ENCODE measurements at places on chromosomes 2 and 18.

- peak; percentile 49 for DNase-seq
These were observed 7.5 kb downstream of the ACYP2 start for GRCh38 chr2:54122939-54123338.

DNA sequence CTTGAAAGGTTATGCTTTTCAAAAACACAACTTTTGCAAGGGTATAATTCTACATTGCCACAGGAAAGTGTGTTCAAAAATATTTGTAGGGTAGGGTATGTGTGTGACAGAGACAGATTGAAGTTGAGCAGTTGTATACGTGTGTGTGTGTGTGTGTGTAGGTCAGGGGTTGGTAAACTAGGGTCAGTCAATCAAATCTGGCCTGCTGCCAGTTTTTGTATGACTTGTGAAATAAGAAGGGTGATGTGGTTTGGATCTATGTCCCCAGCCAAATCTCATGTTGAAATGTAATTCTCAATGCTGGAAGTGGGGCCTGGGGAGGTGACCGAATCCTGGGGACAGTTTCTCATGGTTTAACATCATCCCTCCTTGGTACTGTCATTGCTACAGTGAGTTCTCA is 148.2 kb downstream of the CERS6 start:
- no peak for DNase-seq

- DNase-seq: no peak
These were observed 3.4 kb upstream of the ANKRD12 start for GRCh38 chr18:9133225-9133624.

DNA sequence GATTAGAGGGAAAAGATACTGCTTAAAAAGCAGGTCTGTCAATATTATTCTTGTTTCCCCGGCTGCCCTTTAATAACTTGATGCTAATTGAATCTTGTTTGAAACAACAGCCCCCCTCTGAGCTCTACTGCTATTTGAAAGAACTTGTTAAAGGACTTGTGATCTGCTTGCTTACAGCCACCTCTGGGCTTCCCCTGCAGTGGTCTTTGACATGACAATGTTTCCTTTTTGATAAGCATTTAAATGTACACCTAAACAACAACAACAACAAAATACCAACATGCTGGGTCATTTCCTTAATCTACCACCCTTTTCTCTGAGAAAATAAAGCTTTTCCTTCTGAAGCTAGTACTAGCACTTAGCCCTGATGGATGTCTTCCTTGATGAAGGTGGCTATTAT is 3.9 kb downstream of the HOXD1 start:
- DNase-seq: no peak

DNA sequence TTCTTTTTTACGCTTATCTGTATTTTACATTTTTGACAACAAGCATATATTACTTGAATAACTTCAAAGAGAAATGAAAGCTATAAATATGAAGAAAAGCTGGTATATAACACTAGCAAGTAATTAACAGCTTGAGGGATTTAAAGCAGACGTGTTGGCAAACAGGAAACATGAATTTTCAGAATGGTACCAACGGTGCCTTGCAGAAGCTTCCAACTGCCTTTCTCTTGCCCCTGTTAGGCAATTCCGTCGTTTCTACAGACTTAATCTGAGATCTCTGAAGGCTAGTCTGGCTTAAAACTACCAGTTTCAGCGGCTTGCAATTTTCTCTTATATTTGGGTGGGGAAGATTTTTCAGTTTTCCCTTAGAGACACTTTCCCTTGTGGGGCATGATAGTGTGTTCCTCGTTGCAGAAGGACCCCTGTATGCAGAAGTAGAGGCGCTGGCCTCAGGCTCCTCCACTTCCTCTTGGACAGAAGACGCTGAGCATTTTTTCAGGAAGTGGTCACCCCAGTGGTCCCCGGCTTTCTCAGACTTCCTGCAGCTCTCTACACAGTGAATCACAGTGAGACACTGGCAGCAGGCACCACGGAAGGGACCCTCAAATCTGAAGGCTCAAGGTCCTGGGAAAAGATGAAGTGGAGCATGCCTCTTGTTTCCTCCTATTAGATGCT is 56.2 kb upstream of the SLC16A14 start:
- DNase-seq: no peak

- DNase-seq: no peak
These were observed 17.6 kb upstream of the TMEM247 start for GRCh38 chr2:46461709-46462171.

GRCh38 chr2:204289066-204289465 is 256.2 kb upstream of the PARD3B start:
- no peak for DNase-seq

GRCh38 chr2:31286961-31287550 is 53.1 kb downstream of the EHD3 start:
- no peak for DNase-seq

- DNase-seq: no peak
These were observed 207.7 kb downstream of the CAMKMT start for GRCh38 chr2:44569491-44569890.

DNA sequence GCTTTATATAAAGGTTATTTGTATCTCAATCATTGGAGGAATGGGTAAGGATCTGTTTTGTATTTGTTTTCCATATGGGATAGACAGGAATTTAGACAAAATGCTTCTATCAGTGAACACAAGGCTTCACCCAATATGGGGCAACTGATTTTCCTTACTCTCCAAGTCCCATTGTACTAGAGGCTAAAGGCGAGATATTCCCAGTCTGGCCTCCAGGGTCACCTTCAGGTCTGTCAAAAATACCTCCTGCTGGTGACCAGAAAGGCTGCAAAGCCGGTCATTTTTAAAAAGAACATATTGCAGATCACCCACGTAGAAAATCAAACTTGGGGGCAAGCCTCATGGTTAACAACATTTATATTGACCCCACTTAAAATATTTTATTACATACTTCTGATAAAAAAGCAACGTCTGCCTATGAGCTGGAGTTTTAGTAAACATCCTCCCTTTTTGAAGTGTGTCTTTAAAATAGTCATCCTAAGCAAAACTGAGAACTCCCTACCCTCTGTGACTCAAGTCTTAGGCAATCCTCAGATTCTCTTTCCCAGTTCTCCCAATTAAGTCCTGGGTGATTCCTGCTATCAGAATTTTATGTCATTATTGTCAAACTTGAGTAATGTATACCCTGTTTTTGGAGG is 276.6 kb downstream of the MREG start:
- no peak for DNase-seq

DNA sequence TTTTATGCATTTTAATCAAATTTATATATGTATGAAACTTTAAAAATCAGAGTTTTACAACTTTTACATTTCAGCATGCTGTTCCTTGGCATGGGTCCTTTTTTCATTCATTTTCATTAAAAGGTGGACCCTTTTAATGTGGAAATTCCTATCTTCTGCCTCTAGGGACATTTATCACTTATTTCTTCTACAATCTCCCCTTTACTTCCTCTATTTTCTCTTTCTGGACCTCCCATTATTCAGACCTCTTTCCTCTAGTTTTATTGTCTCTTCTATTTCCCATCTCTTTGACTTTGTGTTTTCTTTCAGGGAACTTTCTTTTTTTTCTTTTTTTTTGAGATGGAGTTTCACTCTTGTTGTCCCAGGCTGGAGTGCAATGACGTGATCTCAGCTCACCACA is 5.7 kb downstream of the PROC start:
- no peak for DNase-seq

GRCh38 chr2:191927319-191927867 is 80.5 kb upstream of the CAVIN2 start:
- peak; percentile 92 for DNase-seq

- no peak for DNase-seq
These were observed 114.4 kb downstream of the ZFP36L2 start for GRCh38 chr2:43111788-43112554.

DNA sequence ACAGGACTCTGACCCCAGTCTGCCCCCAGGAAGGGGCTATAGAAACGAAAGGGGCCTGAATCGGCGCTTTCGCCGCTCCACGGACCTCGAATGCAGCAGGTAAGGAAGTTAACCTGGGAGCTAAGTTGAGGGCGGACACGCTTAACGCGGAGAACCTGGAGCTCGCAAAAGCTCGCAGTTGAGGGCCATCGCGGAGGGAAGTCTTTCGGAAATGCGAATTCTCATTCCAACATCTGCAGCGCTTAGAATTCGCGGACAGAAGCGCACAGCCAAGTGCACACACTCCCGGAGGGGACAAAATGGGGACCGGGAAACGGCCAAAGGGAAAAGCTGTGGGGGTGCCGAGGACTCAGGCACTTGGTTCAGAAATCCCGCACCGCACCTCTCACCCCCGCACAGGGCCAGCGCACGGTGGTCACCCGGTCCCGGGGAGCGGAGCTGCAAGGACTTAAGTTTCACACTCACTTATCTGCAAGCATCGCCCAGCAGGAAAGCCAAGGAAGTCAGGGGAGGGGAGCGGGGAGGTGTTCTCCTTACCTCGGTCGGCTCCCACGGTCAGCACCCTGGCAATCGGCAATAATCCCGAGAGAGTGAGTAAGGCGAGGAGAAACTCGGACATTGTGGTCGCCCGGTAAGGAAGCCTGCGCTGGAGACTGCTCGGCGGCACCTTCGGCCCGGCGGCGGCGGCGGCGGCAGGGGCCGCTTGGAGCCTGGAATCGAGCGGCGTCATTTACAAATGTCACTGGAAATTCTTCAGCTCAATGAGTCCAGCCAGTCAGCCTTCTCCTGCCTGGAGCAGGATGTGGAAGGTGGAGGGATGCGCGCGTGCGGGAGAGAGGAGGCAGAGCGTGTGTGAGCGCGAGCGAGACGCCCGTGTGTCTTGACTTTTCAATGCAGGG is 456 bp downstream of the LRP1B start:
- DNase-seq: peak; percentile 19

DNA sequence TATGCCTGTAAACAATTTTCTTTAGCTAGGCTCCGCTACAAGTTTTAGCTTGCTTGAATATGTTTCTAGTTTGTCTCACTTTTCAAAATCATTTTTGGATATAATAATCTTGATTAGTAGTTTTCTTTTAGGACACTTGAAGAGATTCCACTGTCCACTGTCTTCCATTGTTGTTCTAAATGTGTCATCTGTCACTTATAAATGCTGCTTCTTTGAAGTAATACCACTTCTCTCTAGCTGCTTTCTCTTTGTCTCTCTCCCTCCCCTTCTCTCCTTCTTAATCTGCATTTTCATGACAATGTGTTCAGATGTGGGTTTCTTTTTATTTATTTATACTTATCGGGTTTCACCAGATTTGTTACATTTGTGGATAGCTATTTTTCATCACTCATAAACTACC is 73.7 kb upstream of the DPP10 start:
- DNase-seq: no peak

DNA sequence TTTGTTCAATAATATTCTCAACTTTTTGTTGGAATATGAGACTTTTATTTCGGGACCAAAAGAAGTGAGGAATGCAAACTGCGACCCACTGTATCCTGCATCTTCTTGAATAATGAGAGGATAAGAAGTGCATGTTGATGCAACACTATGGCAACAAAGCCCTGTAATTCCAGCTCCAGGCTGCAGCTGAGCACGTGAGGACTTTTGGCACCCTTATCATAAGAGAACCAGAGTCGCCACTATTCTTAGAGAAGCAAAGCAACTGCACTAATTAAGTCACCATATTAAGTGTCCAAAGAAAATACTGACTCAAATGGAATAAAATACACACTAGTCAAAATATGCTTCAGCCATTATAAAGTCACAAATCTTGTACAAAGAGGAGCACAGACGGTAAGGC is 65.8 kb downstream of the FAM210A start:
- DNase-seq: no peak

DNA sequence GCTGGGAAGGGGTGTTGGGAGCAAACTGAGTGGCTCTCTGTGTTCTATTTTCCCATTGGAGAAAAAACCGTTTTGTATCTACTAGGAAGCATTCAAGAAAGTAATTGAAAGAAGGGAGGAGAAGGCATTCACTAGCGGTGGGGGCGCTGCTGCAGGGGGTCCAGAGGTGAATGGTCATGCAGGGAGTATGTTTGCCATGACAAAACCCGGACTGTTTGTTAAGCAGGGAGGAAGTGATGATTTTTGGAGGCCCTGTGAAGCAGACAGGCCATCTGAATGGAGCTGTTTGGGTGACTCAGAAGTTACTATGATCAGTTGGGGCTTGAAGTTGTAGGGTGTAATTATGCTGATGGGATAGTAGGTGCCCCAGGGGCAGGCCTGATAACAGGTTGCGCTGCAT is 7.0 kb downstream of the TAF4B start:
- DNase-seq: no peak

DNA sequence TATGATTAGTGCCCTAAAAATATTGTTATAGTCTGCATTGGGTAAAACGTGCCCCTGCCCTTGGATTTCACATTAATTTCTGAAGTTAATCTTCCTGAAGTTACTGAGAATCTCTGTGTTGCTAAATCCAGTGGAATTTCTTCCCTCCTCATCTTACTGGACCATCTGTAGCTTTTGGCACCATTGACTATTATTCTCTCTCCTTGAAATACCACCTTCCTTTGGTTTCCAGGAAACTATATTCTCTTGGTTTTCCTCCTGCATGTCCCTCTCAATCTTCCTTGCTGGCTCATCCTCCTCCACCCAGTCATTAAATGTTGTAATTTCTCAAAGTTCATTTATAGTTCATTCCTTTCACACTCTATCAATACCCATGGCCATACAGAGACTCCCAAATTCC is 110.6 kb upstream of the SLC35G4 start:
- no peak for DNase-seq

DNA sequence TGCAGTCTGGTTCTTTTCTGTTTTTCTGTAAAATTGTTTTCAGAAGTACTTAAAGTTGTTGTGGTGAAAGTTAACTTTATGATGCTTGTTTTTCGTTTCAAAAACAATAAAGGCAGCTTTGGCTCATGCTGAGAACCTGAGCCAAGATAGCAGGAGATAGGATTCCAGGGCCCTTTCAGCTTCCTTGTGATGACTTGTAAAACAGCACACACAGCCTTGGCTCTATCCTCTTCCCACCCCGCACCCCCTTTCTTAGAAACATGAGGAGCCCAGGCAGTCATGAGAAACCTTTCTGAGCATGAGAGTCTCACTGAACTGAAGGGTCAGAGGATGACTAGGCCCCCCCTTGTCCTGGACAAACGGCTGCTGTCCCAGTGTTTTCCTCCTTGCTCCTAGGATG is 12.4 kb upstream of the CHRNA1 start:
- no peak for DNase-seq

GRCh38 chr2:9627310-9627709 is 3.5 kb downstream of the YWHAQ start:
- DNase-seq: no peak

- no peak for DNase-seq
These were observed 158.7 kb upstream of the ZC3H15 start for GRCh38 chr2:186327251-186327868.

DNA sequence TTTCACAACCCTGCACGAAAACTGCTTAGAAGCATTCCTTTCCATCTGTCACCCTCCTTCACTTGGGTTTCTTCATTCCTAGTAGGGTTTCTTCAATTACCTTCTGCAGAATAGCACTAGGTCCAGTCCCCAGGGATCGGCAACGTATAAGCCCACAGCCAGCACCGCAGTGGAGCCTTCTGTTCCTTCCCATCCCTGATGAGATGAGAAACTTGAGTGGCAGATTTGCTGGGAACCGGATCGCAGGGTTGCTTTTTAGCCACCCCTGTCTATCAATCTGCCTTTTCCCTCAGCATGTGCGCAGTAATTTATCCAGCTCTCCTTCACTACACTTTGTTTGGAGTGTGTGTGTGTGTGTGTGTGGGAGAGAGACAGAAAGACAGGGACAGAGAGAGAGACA is 94.2 kb downstream of the CD8B2 start:
- DNase-seq: no peak

- no peak for DNase-seq
These were observed 221.9 kb downstream of the DYM start for GRCh38 chr18:49238433-49239042.

Data from HS-27A (cell line).